Upper lobe of right lung (tissue), 1 donor: ENCODE measurements at places on chromosomes 11 and 22. TPM values are rescaled to one million over a fixed set of nuclear protein-coding genes. Genes with fewer than 3 reads are reported as not detected.

GRCh38 chr11:127619946-127620345, 619.4 kb upstream of the KIRREL3 start:
- no peak for DNase-seq

GRCh38 chr11:62880803-62881578, at the start of gene SLC3A2:
SLC3A2 (plus strand) TSS chr11:62880896; CDS start chr11:62881024, 128 bp downstream.
- peak; percentile 96 for DNase-seq

GRCh38 chr22:35873426-35873825, 155.2 kb downstream of the RBFOX2 start:
- DNase-seq = no peak

GRCh38 chr11:7665473-7666291, 7.6 kb downstream of the CYB5R2 start:
- DNase-seq = peak; percentile 91

GRCh38 chr22:41620589-41621098, at the start of gene DESI1:
DESI1 (minus strand) TSS chr22:41621043; CDS start chr22:41620839, 204 bp downstream.
- DNase-seq = no peak

DNA sequence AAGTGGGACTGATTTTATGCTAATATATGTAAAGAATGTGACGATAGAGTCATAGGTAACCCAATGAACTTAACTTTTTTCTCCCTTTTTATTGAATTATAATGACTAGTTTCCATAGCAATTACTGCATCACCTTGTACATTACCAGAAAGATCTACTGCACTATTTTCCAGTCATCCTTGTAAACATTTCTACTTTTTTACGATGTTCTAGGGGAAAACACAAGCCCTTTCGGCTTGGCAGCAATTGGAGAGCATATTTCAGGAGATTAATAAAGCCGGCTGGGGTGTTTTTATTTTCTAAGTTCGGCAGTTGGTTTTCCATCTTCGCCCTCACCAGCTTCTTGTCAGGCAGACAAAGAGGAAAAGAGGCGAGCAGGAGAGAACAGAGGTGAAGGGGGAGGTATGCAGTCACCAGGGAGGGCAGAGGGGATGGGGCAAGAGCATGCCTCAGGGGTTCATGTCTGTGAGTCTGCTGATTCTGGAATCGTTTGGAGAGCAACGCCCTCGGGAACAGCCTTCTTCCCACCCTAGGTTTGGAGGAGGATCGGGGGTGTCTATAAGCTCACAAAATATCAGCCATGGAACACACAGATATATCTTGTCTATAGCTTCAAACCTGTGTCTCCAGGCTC, 476.4 kb downstream of the MIAT start:
- DNase-seq = no peak

- DNase-seq = no peak
Measured at GRCh38 chr22:46652081-46652846, 32.1 kb downstream of the GRAMD4 start.

GRCh38 chr11:63931876-63932275, 6.9 kb upstream of the NAA40 start:
- DNase-seq = no peak

GRCh38 chr11:71566081-71566620, 788 bp downstream of the KRTAP5-10 start:
- no peak for DNase-seq

DNA sequence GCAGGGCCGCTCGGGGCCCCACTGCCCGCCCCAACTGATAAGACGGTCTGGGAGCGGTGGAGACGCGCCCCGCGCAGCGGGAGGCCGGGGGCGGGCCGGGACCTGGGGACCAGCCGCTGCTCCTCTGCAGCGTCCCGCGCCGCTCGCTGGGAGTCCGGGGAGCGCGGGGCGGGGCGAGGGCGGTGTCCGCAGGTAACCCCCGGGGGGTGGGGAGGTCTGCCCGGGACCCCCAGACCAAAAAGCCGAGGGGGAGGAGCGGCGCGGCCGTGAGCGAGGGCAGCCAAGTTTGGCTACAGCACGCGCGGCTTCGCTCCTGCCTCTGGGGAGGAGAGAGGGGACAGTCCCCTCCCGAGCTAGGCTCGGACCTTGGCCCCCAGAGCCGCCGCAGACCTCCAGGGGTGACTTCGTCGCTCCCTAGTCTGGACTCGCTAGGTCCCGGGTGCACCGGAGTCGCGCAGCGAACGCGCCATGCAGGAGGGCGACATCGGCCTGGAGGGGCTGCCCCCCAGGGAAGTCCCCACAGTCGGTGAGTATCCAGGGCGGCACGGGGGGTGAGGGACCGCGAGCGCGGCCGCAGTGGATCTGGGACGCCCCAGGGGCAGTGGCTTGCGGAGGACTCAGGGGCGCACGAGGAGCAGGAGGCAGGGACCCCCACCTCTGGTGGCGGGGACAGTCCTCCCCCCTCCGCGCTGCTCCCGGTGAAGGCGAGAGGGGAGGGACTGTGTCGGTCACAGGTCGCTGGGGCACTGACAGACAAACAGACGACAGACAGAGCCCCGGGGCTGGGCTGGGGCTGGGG, 92.3 kb upstream of the ANO1 start:
- DNase-seq = peak; percentile 61

GRCh38 chr22:44931077-44931540, 78.7 kb downstream of the PHF21B start:
- no peak for DNase-seq

- DNase-seq = no peak
Measured at GRCh38 chr22:19396561-19396933, 35.0 kb downstream of the HIRA start.

- no peak for DNase-seq
Measured at GRCh38 chr11:104852811-104853210, 45.4 kb downstream of the CASP12 start.

GRCh38 chr11:46741600-46742484, 22.8 kb downstream of the F2 start:
- DNase-seq = no peak

- DNase-seq = no peak
Measured at GRCh38 chr11:125433454-125434121, 62.5 kb downstream of the FEZ1 start.

- DNase-seq = no peak
Measured at GRCh38 chr11:112277941-112278340, 17.3 kb upstream of the PLET1 start.

The FGF3 gene
- total RNA-seq = not detected

The GVQW3 gene
- 2.0 TPM for total RNA-seq

The LIMK2 gene
- total RNA-seq = 63.0 TPM

The OR5T3 gene
- not detected for total RNA-seq

The SLC5A12 gene
- not detected for total RNA-seq

The CHKA gene
- 53.3 TPM for total RNA-seq

The CBLIF gene
- total RNA-seq = not detected

The TTLL8 gene
- not detected for total RNA-seq

The SHANK3 gene
- total RNA-seq = 59.9 TPM

The PICALM gene
- total RNA-seq = 193 TPM
